ENCODE measurements at places on chromosomes 7 and 10.

DNA sequence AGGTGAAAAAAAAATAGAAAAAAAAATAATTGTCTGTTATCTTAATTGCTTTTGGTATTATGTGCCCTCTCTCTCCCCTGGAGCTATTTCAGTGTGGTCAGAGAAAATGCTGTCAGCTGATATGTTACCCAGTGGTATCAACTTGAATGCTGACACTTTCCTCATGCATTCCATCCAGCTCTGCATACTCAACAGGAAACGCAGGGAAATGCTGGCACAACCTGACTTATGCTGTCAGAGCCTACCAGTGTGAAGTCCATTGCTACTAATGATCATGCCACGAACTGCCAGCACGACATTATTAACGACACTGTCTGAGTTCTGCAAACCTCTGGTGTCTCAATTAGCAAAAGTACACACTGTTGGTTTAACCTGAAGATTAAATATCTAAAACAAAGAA is 182.8 kb downstream of the ZWINT start:
- DNase-seq = no peak

DNA sequence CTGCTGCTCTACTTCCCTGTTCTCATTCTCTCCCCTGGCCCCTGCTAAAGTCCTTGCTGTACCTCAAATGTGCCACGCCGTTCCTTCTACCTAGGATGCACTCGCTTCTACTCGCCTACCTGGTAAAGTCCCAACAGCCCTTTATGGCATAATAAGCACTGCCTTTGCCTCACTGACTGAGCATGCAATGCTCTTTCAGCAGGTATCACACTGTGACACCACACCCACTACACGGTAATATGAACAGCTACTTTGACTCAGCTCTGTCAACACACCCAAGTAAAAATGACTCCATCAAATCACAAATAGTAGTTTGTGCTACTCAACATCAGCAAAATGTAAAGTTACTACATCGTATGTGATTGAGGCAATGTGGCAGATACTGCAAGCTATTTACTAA is 37.6 kb downstream of the FAM204A start:
- no peak for DNase-seq

DNA sequence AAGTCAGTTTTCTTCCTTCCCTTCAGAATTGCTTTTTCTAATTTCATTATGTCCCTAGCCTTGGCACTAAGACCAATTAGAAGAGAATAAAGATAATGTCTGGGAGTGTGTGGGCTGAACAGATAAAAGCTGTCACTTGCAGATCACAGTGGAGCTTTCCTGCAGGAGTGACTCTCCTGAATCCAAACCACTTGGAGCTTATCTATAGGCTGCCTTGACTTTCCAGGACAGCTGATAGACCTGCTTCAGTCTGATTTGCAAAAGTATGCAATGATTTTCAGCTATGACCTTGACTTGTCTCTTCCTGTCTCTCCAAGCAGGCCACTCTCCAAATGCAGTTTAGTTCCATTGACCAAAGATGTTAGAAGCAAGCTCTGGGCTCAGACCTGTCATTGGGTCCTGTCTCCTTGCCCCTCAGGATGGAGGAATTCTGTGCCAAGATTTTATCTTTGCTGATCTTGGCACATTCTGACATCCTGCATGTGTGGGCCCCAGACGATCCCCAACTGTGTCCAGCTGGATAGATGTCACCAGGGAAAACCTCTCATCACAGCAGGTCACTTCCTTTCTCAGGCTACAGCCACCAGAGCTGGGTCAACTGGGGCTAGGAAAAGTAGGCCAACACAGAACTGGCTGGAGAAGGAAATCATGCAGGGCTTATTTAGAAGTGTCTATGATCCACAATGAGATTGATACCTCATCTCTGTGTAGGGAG is 120.9 kb upstream of the ZNF438 start:
- no peak for DNase-seq

- no peak for DNase-seq
These were observed 83.6 kb downstream of the NRCAM start for GRCh38 chr7:108372618-108373017.

GRCh38 chr7:122412883-122413282 is 108.3 kb upstream of the FEZF1 start:
- DNase-seq = no peak

- DNase-seq = no peak
These were observed 114.0 kb upstream of the TCF7L2 start for GRCh38 chr10:112835944-112836451.

DNA sequence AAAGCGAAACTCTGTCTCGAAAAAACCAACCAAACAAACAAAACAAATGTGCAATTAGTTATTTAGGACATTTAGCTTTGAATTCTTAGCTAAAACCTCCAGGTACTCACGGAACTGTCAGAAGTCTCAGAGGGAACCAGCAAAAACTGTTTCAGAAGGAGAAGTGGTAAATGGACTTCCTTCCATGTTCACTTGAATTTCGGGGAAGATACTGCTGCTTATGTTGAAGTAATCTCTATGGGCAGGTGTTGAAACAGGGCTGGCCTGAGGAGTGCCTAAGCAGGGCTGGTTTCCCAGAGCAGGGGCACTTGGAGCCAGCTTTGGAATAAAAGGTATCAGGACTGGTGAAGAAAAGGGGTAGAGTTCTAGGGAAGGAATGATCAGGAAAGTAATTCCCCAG is 2.4 kb upstream of the EXOC6 start:
- no peak for DNase-seq

DNA sequence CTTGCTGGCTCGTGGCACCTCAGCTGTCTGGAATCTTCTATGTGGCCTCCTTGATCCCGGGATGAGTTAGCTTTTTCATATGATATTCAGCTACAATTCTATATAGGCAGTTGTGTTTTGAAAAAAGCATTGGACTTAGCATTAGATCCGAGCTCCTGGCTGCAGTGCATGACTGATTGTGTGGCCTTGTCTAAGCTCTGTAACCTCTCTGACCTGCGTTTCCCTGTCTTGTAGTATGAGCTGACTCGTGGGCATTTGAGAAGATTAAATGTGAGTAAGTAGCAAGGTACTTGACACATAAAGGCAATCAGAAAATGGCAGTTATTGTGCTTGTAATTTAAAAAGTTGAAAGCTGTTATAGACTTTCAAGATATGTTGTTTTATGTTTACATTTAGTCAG is 85.9 kb downstream of the CCNY start:
- no peak for DNase-seq

DNA sequence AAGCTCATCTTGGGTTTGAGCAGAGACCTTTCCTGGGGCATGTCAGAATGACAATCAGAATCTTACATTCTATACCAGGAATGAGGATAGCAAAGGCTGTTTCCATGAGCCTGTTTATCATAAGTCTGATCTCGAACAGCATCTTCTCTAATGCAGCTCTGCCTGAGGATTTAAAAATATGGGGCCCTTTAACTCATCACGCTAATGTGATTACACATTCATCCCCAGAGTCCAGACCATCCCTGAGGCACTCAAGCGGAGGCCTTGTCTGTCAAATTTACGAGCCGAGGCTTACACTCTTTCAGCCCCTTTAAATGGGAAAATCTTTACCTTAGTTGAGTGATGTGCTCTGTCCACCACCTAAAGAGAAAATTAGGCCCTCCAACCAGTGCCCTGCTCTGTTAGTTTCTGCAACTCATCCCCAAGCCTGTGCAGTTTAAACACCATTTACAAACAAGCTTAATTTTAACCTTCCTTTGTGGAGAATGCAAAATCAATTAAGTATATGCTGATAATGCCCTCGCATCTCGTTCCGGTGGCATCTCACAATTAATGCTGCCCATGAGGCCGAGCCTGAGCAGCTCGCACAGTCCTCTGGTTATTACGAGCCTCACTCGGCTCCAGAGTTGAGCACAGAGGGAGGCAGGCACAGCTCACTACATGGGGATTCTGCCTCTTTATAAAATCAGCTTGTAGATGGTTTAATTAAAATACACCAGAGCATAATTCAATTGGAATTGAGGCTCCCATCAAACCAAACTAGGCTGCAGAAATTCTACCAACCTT is 16.0 kb downstream of the CHST15 start:
- no peak for DNase-seq

DNA sequence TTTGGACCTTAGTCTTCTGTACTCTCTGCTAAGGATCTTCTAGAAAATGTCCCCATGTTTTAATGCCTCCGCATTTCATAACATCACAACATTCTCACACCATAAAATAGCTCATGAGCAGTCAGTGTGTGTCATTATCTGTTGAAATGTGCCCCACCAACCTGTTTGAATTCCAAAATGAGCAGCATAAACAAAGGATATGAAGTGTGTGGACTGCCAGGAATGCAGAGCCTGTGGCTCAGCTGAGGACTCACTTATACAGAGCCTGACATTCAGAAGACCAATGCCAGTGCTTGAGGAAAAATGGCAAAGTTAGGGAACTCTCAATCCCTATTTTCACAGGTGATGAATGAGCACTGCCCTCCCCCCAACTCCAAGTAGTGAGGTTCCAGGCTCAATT is 621.4 kb downstream of the POM121L12 start:
- DNase-seq = no peak

DNA sequence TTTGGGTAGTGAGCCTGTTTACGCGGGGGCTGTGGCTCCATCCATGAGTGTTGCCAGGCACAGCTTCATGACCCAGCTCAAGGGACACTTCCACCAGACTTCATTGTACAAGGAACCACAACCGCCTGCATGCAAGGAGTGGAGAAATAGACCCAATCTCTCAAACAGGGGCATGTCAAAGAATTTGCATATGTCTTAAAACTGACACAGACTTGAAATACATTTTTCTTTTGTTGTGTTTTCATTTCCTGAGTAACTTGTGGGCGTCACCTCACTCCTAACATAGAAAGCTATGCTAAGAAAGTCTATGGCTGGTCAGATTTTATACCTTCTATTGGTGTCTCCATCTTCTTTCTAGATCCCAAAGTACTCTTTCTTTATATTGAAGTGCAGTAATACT is 266.2 kb upstream of the RNF32 start:
- no peak for DNase-seq

- no peak for DNase-seq
These were observed 5.1 kb downstream of the UNC5B start for GRCh38 chr10:71217266-71218045.

All from stimulated activated CD8-positive, alpha-beta memory T cell treated with anti-CD3 and anti-CD28 coated beads, Interleukin-4, amount 100 ng/mL, for 1 hour (primary cell).